Renal pelvis (tissue), 12 donors: ENCODE measurements at places on chromosomes 3 and 15.

DNA sequence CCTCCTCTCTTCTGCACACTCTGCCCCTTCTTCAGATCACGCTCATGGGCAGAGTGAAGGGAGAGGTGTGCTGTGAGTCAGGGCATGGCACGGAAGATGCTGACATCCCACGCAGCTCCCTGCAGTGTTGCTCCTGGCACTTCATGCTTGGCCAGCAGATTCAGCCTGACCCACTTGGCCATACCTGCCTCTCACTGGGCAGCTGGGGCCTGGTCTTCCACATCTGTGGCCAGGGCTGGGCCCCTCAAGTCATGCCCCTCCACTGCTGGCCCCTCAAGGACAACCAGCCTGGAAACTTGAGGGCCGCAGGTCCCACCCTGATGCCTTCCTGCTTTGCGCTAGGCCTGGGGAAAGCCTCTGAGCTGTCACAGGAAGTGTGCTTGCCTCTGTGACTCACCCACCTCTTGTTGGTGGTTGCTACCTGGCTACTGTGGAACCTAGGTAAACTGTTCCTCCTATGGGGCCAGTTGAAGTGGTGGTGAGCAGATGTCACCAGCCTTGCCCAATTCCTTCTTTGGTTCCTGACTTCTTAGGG, 48.7 kb downstream of the BSN start:
- DNase-seq, result no peak

- DNase-seq, result no peak
Observed at GRCh38 chr3:184683900-184684560, 27.8 kb downstream of the MAGEF1 start.

DNA sequence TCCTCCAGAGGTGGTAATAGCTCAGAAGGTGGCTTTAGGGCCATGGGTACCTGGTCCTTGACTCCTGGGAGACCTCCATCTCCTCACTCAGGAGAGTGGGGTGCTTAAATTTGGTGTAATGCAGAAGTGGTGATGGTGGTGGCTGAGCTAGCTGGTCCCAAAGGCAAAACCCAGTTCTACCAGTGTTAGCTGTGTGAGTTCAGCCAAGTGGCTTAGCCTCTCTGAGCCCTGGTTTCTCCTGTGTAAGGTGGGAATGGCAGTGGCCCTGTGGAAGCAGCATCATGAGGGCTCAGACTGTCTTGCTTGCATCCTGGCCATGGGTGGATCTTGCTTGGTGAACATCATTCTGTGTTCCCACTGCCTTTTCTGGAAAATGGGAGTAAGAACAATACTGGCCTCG, 9.4 kb downstream of the SEMA3F start:
- no peak for DNase-seq

DNA sequence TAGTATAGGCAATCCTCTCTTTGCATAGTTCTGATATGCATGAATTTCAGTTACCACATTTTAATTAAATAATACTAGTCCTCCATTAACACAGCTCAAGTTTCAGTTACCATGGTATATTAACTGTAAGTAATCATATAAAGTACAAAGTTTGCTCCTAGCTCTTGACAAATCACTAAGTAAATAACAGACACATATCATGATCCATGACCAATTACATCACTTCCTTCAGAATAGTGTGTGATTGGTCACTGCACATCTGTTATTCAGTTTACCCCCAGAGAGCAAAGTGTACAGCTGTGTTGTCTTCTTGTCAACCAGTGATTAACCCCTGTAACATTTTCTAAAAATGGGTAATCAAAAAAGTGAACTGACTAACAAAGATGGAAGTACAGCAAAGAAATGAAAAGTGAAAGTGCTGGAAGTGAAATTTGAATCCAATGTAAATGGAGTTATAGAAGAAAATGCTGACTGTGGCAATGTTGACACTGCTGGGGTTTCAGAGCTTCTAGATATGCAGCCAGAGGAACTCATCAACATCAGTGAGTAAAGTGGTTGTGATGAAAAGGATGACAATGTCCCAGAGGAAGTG, 30.2 kb upstream of the LEKR1 start:
- DNase-seq, result no peak

DNA sequence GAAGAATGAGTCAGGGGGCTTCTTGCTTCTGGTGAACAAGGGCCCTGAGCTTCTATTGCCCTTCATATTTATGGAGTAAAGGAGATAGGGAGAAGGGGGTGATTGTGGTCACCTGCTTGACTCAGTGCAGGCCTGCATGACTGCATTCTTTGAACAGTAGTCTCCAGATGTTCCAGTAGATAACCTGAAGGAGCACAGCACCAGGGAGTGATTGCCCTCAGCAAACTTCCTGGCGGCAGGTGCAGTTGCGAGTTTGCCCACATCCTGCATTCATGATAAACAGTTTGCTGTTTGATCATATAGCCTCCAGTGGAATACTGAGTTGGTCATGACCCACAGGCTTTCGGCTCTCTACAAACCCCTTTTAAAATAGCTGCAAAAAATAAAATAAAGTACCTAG, 1632.7 kb downstream of the OTOL1 start:
- DNase-seq, result no peak
